ENCODE measurements at places on chromosomes 5 and 9.

- H3K4me3 ChIP-seq = no peak overlapping the region
- no peaks in the 10 kb centered on the region for H3K4me1 ChIP-seq
- no peak overlapping the region for H3K27ac ChIP-seq
- no peak for DNase-seq
These were observed 162.3 kb upstream of the DAP start for GRCh38 chr5:10923310-10923709.

- no peaks in the 10 kb centered on the region for H3K27me3 ChIP-seq
- no peak for DNase-seq
These were observed 97.0 kb downstream of the PCDH1 start for GRCh38 chr5:141780952-141781781.

GRCh38 chr9:5516453-5517220 lies 6.3 kb downstream of the PDCD1LG2 start:
- H3K36me3 ChIP-seq = no peaks in the 10 kb centered on the region
- H3K4me1 ChIP-seq = no peaks in the 10 kb centered on the region
- no peak overlapping the region for H3K27ac ChIP-seq
- H3K4me3 ChIP-seq = no peak overlapping the region
- DNase-seq = no peak
- no peaks in the 10 kb centered on the region for H3K27me3 ChIP-seq

- H3K27ac ChIP-seq = peak overlapping the region; percentile 73
- no peak overlapping the region for H3K4me3 ChIP-seq
These were observed 60.6 kb downstream of the IL6ST start for GRCh38 chr5:55934115-55934613.

GRCh38 chr9:107627781-107628180 lies 138.2 kb upstream of the KLF4 start:
- no peaks in the 10 kb centered on the region for H3K36me3 ChIP-seq
- no peak overlapping the region for H3K27ac ChIP-seq
- H3K4me3 ChIP-seq = no peak overlapping the region
- no peaks in the 10 kb centered on the region for H3K27me3 ChIP-seq
- no peaks in the 10 kb centered on the region for H3K4me1 ChIP-seq

GRCh38 chr9:90847971-90848370 lies 46.4 kb downstream of the SYK start:
- no peak for DNase-seq
- no peak overlapping the region for H3K27ac ChIP-seq
- H3K4me1 ChIP-seq = no peaks in the 10 kb centered on the region
- H3K27me3 ChIP-seq = no peaks in the 10 kb centered on the region
- no peaks in the 10 kb centered on the region for H3K36me3 ChIP-seq
- H3K4me3 ChIP-seq = no peak overlapping the region

DNA sequence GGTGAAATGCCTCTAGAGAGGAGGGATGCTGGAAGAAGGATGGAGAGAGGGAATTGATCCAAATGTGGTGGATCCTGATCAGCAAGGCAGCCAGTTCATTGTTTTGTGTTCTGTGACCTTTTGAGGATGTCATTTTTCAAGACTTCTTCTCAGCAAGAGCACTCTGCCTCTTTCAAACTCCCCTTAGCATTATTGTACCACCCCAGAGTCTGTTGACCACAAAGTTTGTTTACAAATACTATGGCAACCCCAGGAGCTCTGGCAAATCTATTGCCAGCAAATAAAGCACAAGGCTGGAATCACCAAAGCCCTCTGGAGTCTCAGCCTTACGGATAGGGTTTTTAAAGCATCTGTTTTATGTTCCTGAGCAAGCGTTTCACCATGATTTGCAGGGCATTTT lies 76.2 kb upstream of the SLC1A3 start:
- H3K27me3 ChIP-seq = no peaks in the 10 kb centered on the region
- H3K4me1 ChIP-seq = no peaks in the 10 kb centered on the region

DNA sequence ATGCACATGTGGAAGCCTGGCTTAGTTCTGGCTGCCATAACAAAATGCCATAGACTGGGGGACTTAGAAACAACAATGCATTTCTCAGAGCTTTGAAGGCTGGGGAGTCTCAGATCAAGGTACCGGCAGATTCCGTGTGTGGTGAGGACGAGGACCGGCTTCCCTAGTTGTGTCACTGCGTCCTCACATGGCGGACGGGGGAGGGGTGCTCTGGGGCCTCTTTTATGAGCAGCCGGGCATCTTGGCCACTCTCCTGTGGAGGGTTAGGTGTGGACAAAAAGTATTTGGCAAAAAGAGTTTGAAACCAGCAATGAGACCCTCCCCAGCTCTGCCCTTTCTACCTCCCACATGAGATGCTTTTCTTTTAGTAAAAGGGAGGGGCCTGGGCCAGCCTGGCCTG lies 118.5 kb upstream of the LPCAT1 start:
- H3K27ac ChIP-seq = no peak overlapping the region
- H3K27me3 ChIP-seq = peaks cover 20% of the 10 kb centered on the region
- H3K4me1 ChIP-seq = no peaks in the 10 kb centered on the region
- H3K36me3 ChIP-seq = no peaks in the 10 kb centered on the region
- H3K4me3 ChIP-seq = no peak overlapping the region

DNA sequence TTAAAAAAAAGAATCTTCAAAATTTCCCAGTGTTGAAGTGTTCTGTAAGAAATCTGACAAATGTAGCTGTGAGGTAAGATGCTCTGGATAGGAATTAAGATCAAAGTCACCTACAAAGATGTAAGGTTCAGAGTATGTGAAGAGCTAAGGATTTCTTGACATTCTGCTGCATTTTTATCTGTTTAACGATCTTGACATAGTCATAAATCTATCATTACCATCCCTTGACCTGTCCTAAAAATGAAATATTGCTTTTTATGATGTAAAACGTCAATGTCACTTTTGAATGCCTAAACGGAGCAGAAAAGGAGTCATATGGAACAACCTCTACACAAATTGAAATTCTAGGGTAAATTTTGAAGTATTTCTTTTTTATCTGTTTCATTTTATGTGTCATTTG lies 939.3 kb downstream of the CDH18 start:
- no peaks in the 10 kb centered on the region for H3K27me3 ChIP-seq
- no peak overlapping the region for H3K4me3 ChIP-seq
- no peak overlapping the region for H3K27ac ChIP-seq
- H3K36me3 ChIP-seq = no peaks in the 10 kb centered on the region
- no peak for DNase-seq

DNA sequence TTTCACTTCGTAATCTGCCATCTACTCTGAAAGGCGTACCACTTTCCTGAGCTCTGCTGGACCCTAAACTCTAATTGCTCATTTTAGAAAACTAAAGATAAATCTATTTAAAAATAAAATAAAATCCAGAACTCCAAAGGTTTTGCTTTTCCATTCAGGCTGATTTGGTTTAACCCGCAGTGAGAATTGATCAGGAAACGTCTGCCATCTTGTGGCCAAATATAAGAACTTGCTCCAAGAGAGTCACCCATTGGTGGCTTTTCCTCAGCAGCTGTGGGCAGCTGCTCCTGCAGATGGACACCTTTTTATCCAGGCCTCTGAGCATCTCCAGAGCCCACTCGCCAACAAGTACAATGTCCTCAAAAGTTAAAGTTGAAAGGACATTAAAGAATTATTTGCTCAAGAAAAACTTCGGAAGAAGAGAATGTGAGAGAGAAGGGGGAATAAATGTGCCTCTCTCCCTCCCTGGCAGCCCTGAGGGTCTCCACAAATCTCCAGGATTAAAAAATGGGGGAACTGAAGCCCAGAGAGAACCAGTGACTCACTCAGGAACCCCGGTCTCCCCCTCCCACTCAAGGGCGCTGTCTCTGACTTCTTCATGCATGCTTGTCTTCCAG lies 4.1 kb downstream of the SAXO1 start:
- DNase-seq = no peak
- no peaks in the 10 kb centered on the region for H3K27me3 ChIP-seq
- no peaks in the 10 kb centered on the region for H3K36me3 ChIP-seq
- no peak overlapping the region for H3K27ac ChIP-seq
- no peak overlapping the region for H3K4me3 ChIP-seq

DNA sequence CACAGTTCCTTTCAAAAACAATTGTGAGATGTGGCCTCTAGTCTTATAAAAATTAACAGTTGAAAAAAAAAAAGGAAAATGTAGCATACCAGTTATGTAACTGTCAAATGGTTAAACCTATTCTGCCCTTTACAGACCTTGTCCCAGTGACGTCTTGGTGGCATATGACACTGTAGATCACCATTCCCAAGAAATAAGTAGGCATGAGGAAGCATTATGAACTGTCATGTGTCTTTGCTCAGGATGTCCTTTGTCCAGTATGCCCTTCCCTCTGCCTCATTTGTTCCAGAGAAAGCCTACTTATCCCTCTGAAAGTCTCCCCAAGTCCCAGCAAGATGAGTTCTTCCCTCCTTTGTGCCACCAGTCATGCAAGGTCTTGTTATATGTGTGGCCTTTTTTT lies 63.2 kb downstream of the PAM start:
- no peaks in the 10 kb centered on the region for H3K36me3 ChIP-seq
- no peak for DNase-seq
- H3K27me3 ChIP-seq = no peaks in the 10 kb centered on the region
- H3K4me1 ChIP-seq = no peaks in the 10 kb centered on the region
- no peak overlapping the region for H3K27ac ChIP-seq

- H3K27ac ChIP-seq = no peak overlapping the region
- H3K36me3 ChIP-seq = no peaks in the 10 kb centered on the region
- no peak for DNase-seq
These were observed 360.1 kb upstream of the RIOK2 start for GRCh38 chr5:97543166-97543565.

DNA sequence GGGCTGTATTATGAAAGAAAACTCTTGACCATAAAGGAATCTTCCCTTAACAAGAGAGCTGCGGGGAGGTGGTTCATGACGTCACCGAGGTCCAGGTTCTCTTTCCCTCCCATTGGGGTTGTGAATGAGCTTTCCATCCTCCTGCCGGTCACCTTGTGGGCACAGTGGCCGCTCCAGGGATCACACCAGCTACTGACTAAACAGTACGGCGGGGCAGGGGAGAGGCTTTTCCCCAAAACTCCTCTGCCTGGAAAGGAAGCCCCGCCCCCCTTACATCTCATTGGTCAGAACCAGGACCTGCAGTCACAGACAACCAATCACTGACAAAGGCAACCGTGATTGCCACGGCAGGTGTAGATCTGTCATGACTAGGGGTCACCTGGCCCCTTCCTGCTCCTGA lies 35.6 kb downstream of the ROR2 start:
- no peaks in the 10 kb centered on the region for H3K27me3 ChIP-seq
- no peaks in the 10 kb centered on the region for H3K36me3 ChIP-seq
- no peak overlapping the region for H3K4me3 ChIP-seq
- H3K27ac ChIP-seq = no peak overlapping the region
- no peak for DNase-seq

- H3K4me1 ChIP-seq = no peaks in the 10 kb centered on the region
- no peak overlapping the region for H3K27ac ChIP-seq
- H3K36me3 ChIP-seq = no peaks in the 10 kb centered on the region
- H3K4me3 ChIP-seq = no peak overlapping the region
- no peak for DNase-seq
These were observed 25.0 kb upstream of the TRIM36 start for GRCh38 chr5:115194676-115195075.

GRCh38 chr9:112520069-112520468 lies 33.4 kb downstream of the KIAA1958 start:
- no peaks in the 10 kb centered on the region for H3K27me3 ChIP-seq
- no peak overlapping the region for H3K4me3 ChIP-seq
- DNase-seq = no peak
- H3K27ac ChIP-seq = no peak overlapping the region
- H3K4me1 ChIP-seq = no peaks in the 10 kb centered on the region

DNA sequence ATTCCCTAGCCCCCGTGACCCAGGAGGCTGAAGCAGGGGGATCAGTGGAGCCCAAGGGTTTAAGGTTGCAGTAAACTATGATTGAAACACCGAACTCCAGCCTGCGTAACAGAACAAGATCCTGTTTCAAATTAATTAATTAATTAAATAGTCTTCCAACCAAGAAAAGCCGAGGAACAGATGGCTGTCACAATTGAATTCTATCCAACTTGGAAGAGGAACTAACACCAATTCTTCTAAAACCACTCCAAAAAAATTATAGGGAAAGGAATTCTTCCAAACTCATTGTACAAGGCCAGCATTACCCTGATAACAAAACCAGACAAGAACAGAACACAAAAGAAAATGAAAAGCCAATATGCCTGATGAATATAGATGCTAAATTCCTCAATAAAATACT lies 43.4 kb upstream of the RGS7BP start:
- no peak overlapping the region for H3K4me3 ChIP-seq
- H3K27ac ChIP-seq = no peak overlapping the region
- H3K36me3 ChIP-seq = no peaks in the 10 kb centered on the region
- no peaks in the 10 kb centered on the region for H3K27me3 ChIP-seq
- no peak for DNase-seq

- H3K36me3 ChIP-seq = no peaks in the 10 kb centered on the region
- H3K4me3 ChIP-seq = no peak overlapping the region
- no peak for DNase-seq
These were observed 391.5 kb downstream of the CCDC171 start for GRCh38 chr9:15944341-15944740.

DNA sequence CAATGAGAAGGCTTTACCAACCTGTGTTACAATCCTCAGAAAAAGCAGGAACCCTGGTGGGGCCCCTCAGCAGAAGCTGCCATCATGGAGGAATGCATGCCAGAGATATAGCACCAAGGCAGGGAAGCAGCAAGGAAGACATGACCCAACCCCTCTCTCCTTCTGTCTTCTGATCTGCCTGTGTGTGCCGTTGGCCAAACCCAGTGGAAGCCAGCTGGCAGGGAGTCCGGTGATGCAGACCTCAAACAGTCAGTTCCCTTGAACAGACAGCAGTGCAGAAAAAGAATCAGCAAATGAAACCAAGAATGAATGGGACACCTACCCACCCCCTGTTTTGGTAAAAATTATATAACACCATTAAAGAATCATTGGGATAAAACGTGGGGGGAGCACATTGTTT lies 234.2 kb downstream of the ZNF608 start:
- no peak overlapping the region for H3K27ac ChIP-seq
- DNase-seq = no peak
- no peak overlapping the region for H3K4me3 ChIP-seq
- no peaks in the 10 kb centered on the region for H3K36me3 ChIP-seq
- H3K4me1 ChIP-seq = no peaks in the 10 kb centered on the region

DNA sequence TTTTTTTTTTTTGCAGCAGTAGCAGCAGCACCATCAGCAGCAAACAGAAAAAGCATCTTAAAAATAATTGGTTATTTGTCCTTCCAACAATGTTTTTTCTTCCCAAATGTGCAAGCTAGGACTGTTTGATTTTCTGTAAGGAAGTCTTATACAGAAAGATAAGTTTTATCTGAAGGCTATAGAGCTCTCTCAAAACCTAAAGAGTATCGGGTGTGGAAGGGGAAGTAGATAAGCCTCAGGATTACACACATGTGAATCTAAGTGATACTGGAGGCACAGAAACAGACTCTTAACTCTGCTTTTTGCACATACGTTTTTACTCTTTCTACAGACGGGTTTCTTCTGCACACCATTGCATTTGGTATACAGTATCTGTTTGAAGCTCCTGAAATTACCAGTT lies 184.4 kb upstream of the FTMT start:
- no peaks in the 10 kb centered on the region for H3K36me3 ChIP-seq
- H3K4me1 ChIP-seq = no peaks in the 10 kb centered on the region
- H3K27me3 ChIP-seq = no peaks in the 10 kb centered on the region
- DNase-seq = no peak
